ENCODE measurements at places on chromosomes 2 and 18.

DNA sequence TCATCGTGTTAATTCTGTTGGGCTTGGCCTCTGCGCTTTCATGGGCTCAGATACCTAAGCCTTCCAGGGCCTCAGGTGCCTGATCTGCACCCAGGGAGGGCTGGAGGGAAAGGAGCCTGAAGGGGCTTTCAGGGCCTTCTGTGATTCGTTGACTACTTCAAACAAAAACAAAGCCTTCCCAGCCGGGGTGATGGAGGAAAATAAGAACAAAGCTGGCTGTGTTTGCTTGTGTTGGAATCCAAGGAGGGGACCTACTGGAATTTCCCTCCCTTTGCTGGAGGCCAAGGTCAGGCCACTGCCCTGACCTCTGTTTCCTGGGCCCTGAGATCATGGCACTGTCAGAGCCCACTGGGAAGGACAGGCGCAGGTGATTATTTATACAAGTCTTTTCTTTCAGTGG is 135.3 kb downstream of the KLHL29 start:
- DNase-seq = no peak

DNA sequence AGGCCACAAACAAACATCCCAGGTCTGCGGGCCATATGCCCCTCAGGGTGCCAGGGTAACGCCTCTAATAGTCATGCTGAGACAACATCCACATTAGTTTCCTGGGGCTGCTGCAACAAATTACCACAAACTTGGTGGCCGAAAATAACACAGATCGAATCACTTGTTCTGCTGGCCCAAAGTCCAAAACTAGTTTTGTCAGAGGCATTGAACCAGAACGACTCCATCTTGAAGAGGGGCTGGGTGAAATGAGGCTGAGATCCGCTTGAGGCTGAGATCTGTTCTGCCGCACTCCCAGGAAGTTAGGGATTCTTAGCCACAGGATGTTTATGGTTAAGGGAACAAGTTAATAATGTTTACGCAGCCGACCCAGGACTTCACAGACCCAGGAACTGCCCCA is 66.7 kb downstream of the COPS8 start:
- no peak for DNase-seq

DNA sequence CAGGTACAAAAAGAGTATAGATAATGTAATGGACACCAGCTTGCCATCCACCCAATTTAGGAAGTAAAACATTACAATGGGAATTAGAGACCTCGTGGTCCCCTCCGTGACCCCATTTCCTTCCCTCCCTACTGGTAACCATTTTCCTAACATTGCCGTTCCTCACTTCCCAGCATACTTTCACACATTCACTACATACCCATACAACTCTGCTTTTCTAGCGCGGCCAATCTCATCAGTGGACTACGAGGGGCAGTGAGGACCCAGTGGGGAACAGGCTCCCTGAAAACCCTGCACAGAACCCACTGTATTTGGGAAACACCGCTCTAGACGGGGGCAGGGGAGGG is 1.1 kb downstream of the ENOSF1 start:
- no peak for DNase-seq

GRCh38 chr2:65024149-65024829 is 31.9 kb upstream of the CEP68 start:
- DNase-seq = no peak

GRCh38 chr18:44715842-44716241 is 35.2 kb downstream of the SETBP1 start:
- DNase-seq = no peak

GRCh38 chr2:25514043-25514637 is 159.2 kb downstream of the DTNB start:
- DNase-seq = no peak

All from CD4-positive, alpha-beta T cell treated with Interleukin-17A for 1 hour (primary cell).